Naive thymus-derived CD8-positive, alpha-beta T cell (primary cell): ENCODE measurements at places on chromosomes 7 and 10.

- no peak for DNase-seq
Observed at GRCh38 chr7:106731187-106731586, 70.2 kb upstream of the CCDC71L start.

GRCh38 chr7:128913870-128914565 lies 3.5 kb upstream of the KCP start:
- no peak for DNase-seq

DNA sequence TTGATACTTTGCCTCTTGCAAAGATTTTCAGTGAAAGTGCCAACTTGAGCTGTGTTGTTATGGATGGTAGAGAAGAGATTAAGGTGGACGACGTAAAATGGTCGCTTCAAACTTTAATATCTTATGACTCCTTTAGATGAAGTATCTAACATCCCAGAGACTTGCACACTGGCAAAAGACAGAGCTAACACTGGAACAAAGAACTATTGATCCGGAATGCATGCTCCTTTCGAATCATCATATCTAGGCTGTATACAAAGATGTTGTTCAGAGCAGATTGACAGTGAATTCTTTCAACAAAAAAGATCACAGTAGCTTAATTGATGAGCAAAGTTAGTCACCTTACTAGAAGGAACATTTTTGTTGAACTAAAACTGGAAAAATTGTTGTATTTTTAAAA lies 592.7 kb downstream of the NXPH1 start:
- DNase-seq, result no peak

- no peak for DNase-seq
Observed at GRCh38 chr10:35212856-35213255, 86.2 kb downstream of the CREM start.

DNA sequence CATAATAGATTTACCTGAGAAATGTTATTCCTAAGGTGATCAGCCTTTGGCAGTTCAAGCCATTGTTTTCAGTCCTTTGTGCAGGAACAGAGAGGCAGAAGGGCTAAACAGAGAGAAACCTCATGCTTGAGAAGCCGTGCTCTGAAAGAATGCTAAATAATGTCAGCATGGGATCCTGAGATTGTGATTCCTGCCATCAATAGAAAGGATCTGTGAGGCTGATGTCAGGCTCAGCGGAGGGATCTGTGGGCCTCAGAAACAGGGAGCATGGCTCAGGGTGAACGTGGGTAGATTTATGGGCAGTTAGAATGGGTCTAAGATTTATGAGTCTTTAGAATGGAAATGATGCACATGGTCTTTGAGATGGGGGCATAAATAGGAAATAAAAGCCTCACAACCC lies 439.2 kb upstream of the IGFBP3 start:
- DNase-seq, result no peak

DNA sequence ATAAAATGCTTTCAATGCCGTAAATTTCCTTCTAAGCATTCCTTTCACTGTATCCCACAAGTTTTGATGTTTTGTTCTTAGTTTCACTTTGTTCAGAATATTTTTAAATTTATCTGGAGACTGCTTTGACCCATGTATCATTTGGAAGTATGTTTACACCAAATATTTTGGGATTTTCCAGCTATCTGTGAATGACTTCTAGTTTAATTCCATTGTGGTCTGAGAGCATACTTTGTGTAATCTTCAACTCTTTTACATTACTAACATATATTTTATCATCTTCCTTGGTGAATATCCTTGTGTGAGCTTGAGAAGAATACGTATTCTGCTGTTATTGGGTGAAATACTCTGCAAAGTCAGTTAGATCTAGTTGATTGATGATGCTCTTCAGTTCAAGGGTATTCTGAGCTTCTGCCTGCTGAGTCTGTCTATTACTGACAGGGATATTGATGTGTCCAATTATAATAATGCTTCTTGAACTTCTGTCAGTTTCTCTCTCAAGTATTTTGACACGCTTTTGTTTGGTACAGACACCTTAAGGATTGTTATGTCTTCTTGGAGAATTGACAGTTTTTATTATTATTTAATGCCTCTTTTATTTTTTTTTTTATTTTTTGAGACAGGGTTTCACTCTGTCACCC lies 31.6 kb downstream of the MKLN1 start:
- no peak for DNase-seq

DNA sequence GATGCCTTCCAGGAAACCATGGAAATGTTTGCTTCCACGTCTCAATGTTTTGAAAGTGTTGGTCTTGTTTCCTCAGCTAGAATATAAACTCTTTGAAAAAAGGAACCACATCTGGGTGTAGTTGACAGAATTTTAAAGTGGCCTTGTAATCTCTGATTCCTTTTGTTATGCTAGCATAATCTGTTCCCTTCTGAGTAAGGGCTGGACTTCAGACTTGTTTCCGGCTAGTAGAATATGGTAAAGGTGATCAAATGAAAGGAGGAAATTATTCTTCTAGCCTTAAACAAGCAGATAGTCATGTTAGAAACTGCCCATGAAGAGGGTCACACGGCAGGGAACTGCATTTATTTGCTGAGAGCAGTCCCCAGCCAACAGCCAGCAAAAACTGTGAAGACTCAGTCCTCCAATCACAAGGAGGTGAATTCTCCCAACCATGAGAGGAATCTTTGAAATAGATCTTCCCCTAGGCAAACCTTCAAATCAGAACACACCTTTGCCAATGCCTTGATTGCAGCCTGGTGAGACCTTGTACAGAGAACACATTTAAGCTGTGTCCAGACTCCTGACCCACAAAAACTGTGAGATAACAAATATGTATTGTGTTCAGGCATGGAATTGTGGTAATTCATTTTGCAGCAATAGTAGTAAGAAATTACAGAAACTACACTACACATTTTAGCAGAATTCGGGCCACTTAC lies 316.9 kb upstream of the SP8 start:
- DNase-seq, result no peak

- DNase-seq, result no peak
Observed at GRCh38 chr7:55273186-55273980, 91.8 kb upstream of the LANCL2 start.

DNA sequence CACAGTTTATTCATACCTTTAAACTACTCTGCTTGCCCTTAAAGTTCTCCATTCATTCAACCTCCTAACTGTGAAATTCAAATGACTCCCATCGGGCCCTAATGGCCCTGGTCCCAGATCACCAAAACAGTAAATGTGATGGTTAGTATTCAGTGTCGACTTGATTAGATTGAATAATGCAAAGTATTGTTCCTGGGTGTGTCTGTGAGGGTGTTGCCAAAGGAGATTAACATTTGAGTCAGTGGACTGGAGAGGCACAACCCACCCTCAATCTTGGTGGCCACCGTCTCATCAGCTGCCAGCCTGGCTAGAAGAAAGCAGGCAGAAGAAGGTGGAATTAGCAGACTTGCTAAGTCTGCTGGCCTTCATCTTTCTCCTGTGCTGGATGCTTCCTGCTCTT lies 80.1 kb upstream of the PLXNA4 start:
- DNase-seq, result no peak

DNA sequence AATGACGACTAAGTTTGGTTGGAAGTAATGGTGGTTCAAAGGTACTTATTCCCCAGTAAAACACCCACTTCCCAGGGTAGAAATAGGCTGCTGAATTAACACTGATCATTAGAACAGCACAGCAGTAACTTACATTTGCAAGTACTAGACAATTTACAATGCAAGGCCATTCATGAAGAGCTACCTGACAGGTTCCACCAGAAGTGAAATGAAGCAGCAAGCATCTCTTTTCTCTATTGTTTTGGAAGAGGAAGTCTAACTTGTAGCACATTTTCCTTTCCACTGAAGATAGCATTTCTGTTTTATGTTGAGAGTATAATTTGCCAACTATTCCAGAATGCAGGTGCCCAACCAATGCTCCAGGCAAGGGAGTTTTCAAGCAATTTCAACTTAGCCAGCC lies 145.9 kb downstream of the CREB5 start:
- DNase-seq, result no peak

DNA sequence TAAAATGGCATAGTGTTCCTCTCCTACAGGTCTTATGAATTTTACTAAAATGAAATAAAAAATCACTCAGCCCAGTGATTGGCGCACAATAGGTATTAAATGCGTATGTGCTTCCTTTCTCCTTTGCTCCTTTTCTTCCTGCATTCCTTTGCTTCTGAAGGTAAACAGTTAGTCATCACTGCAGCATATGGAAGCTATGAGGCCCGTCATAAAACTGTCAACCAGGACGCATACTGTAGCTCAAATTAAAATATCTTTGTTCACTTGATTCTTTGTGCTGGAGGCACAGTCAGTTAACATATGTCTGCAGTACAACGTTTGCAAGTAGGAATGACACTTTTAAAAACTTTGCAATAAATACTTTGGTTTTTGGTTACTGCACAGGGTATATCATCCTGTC lies 374.7 kb downstream of the TCERG1L start:
- no peak for DNase-seq

- no peak for DNase-seq
Observed at GRCh38 chr7:3191548-3191947, 109.5 kb upstream of the SDK1 start.

DNA sequence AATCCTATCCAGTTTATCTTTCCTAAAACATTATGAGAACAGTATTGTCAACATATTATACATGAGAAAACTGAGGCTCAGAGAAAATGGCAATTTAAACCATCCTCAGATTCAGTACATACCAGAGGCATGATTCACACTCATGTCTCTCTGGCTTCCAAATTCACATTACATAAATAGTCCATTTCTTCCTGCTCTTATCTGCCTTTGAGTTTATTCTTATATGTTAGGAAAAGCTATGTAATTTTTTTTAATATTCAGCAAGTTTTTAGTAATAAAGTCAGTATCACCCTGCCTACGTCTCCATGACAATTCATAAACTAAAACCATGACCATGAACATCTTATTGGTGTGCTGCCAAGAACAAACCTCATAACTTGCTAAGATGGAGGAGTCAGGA lies 1260.2 kb upstream of the SORCS1 start:
- no peak for DNase-seq

- DNase-seq, result no peak
Observed at GRCh38 chr7:142548978-142549377, 200.3 kb upstream of the PRSS1 start.

DNA sequence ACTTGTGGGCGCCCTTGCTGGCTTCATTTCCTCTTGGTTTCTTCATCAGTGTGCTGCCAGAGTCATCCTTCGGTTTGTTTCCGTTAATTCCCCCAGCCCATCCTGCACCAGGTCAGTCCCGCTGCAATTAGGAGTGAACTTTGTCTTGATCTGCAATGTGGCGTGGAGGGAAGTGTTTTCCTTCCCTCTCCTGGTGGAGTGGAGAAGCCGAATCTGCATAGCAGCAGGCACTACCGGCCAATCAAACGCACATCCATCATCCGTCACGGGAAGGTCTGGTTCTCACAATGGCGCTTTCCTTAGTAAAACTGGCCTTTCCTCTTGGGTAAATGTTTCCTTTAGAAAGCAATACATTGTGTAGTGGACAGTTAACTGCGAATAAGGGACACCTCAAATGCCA lies 337.5 kb downstream of the CXCL12 start:
- no peak for DNase-seq

DNA sequence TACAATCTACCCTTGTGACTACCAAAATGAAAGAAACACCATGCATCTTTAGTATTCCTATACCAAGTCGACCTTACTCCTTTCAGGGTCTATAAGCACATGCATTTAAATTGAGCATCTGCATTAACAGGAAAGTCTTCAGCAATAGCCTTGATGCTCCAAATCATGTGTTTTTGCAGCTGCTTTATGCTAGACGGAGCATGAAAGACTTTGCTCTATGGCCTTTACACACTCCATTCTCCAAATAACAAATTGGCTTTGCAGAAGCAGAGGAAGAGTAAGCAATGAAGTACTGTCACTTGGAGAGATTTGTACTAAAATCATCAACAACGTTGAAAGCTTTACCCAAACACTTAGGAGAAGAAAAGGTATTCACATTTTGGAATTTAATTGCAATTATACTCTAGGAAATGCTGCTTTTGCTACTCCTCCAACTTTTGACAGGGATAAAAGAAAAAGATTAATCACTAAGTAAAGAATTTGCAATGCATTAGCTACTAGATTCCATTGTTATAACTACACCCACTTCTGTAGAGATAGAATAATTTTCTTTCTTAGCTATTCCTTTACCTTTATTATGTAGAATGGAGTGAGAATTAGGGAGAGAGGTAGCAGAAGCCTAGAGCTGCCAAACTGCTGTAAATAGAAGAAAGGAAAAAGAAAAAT lies 131.8 kb downstream of the SEMA3E start:
- DNase-seq, result no peak

GRCh38 chr7:28081016-28081415 lies 99.6 kb downstream of the JAZF1 start:
- no peak for DNase-seq

DNA sequence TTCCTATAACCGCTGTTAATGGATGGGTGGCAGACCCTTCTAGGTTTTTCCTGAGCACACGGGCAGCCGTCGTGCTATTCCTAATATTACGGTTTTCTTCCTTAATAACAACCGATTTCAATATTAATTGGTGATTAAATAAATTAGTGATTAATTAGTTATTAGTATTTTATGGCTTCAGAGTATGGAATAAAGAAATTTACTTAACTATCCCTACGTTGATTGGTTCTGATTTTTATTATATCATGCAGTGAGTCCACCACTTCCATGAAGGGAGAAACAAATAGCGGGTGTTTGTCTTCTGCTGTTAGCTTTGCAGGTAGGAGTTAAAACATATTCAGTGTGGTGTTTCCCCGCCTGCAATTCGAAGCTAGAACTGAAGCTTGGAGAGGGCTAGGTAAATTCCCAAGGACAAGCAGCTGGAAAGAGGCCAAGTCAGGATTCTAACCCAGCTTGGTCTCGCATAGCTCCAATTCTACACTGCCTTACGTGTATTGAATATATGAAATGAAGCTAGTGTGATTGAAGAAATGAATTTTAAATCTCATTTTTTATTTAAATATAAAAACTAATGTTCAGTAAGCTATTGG lies 928 bp upstream of the CSTF2T start:
- no peak for DNase-seq

DNA sequence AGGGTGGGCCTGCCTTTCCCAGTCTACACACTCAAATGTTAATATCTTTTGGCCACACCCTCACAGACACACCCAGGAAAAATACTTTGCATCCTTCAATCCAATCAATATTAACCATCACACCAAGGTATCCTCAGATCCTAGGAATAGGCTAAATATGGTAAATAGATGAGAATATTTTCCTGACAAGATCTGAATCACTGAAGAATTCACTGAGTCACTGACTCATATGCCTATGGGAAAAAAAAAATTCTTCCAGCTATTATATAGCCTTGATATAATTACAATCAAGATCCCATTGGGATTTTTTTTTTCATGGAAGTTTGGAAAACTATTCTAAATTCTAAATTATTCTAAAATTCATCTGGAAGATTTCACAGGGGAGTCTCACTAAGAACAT lies 65.8 kb downstream of the INHBA start:
- no peak for DNase-seq

DNA sequence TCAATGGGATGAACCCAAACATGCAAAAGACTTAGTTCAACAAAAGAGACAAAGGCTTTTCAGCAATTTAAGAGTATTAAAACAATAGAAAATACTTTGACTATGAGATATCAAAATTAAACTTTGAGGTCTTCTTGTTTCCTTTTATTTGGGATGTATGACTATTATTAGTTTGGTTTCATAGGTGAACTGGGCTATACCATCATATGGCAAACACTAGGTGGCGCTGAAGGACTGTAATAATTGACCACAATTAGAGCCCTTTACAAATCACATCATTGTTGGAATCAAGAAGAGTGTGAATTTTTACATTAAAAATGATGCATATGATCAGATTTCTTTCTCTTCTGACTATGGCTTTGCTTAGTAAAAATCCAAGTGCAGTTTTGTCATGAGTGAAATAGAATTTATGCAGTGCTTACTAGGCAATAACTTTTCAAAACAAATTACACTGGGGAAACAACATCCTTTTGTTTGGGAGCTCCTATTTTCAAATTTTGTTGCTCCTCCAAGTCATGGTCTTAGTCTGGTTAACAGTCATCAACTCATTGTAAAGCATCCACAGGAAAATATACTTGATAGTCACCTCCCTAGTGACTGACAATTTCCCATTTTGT lies 14.7 kb upstream of the NXPH1 start:
- peak; percentile 41 for DNase-seq
